ENCODE measurements at places on chromosomes 2 and 18.

DNA sequence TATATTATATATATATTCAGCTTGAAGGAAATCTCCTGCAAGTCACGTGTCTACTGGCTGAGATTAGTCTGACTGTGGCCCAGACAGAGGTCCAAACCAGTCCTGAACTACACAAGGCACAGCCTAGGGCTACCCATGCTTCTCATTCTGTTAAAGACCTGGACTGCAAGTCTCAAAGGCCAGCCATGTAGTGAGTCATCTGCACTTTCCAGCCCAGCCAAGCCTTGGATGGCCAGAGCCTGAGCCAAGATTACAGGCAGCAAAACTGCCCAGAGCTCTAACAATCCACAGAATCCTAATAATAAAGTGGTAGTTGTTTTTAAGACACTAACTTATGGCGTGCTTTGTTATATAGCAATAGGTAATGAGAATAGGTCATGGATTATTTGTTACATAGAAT is 259.6 kb downstream of the SS18 start:
- no peak for DNase-seq

DNA sequence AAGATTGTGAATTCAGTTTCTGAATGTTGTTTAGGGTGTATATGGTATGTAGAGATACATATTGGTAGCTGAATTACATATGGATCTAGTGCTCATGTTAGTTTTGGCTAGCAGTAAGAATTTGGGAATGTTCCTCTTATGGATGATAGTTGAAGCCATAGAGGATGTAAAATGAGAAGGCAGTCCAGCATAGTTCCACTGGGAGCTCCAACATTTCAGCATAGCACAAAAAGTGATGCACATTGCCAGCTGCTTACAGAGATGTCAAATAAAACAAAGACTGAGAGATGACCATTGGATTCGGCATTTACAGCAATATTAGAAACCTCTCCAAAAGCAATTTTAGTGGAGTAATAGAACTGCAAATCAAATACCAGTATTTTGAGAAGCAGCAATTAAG is 77.4 kb downstream of the EML4 start:
- DNase-seq, result no peak

GRCh38 chr2:16050261-16050907 is 110.0 kb downstream of the MYCN start:
- no peak for DNase-seq

DNA sequence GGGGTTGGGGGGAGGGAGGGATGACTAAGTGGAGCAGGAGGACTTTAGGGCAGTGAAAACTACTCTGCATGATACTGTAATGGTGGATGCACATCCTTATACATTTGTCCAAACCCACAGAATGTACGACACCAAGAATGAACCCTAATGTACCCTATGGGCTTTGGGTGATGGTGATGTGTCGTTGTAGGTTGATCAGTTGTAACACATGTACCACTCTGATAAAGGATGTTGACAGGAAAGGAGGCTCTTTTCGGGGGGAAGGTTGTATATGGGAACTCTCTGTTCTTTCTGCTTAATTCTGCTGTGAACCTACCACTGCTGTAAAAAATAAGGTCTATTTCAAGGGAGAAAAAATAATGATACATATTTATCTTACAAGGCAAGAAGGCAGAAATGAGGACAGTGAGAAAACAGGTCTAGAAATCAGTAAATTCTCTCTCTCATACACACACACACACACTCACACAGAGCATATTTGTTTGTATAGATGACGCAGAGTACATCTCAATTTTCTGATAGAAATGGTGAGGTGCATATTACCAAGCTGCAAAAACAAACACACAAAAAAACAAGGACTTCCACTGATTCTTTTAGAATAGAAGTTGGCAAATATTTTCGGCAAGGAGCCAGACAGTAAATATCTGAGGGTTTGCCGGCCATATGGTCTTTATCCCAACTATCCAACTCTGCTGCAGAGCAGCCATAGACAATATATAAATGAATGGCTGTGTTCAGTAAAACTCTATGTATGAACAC is 20.2 kb downstream of the FAM124B start:
- no peak for DNase-seq

DNA sequence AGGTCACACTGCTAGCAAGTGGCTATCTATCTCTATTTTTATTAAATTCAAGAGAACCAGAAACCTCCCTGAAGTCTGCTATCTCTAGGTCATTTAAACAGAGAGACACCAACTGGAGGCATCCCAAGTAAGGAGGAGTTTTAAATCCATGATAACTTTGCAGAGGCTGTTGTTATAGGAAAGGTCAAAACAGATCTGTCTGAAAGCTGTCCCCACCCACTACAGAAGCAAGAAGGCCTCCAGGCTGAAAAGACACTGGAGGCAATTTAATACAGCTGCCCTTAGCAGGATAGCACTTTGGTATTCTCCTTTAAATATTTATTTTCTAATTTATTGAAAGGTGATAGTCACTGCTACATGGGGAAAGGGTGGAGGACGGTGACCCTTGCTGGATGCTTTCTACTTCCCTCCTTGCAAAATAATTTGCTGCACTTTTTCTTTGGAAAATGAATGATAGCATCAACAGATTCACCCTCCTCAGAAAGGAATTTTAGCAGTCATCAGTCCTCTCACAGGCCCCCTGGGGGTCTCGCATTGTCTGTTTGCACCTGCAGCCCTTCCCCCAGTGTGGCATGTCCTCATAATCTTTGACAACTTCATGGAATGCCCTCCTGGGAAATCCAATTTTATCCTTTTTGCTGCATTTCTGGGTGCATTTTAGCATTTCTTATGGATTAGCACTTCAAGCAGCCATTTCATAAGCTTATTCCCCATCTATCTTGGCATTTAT is 429.5 kb upstream of the TNP1 start:
- no peak for DNase-seq

DNA sequence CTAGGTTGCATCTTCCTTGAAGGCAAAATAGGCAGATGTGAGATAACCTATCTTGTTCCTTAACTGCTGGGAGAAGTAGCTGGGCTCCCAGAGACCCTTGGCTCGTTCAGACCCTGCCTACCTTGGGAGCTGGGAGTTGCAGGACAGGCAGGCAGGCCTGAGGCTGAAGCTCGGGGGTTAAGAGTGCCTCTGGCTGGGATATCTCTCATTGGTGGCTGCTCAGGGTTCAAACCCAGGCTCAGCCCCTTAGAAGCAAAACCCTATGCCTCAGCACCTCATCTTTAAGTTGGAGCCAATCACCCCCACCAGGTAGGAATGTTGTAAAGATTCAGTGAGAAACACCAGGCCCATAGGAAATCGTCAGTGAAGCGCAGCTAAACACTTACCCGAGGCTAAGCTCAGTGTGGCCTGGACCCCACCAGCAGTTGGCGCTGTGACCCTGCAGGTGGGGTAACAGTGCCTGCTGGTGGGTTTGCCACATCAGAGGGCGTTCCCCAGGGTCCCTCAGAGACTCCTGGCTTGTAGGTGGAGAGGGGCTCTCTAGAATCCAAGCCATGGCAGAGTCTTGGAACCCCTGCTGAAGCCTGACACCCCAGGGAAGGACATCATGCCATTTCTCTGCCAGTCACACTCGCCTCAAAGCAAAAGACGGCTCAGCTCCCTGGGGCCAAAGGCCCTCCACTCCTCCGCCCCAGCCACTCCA is 54.6 kb upstream of the GPR17 start:
- DNase-seq, result peak; percentile 78

- DNase-seq, result no peak
Observed at GRCh38 chr2:69490486-69490885, 53.3 kb upstream of the NFU1 start.

GRCh38 chr2:106261871-106262321 is 67.8 kb upstream of the UXS1 start:
- DNase-seq, result no peak

DNA sequence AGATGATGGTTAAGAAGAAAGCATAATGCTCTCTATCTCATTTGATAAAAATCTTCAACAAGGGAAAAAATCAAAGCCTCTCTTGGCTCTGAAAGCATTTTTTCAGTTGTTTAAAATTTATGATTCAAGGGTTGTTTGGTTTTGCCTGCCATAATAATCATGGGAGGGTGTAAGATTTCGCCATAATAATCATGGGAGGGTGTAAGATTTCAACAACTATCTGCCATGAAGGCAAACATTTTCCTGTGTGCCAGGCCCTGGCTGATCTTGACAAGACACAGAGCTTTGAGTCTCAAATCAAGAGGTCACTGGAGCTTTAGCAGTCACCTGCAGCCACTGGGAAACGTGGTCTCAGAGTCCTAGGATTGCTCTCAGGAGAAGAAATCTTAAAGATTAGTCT is 175.1 kb upstream of the PIEZO2 start:
- no peak for DNase-seq

DNA sequence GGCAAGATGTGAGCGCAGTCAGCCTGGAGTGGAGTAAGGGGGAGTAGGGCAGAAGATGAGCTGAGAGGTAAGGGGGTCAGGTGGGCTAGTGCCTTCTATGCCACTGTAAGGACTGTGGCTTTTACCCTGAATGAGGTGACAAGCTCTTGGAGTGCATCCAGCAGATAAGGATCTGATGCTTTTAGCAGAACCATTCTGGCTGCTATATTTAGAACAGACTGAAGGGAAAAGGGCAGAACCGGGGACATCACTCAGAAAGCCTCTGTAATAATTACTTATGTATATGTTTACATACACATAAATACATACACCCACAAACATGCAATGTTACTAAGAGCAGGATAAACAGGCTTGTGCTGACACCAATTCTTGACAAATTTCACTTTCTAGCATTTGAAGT is 124.8 kb downstream of the DTNB start:
- DNase-seq, result no peak

DNA sequence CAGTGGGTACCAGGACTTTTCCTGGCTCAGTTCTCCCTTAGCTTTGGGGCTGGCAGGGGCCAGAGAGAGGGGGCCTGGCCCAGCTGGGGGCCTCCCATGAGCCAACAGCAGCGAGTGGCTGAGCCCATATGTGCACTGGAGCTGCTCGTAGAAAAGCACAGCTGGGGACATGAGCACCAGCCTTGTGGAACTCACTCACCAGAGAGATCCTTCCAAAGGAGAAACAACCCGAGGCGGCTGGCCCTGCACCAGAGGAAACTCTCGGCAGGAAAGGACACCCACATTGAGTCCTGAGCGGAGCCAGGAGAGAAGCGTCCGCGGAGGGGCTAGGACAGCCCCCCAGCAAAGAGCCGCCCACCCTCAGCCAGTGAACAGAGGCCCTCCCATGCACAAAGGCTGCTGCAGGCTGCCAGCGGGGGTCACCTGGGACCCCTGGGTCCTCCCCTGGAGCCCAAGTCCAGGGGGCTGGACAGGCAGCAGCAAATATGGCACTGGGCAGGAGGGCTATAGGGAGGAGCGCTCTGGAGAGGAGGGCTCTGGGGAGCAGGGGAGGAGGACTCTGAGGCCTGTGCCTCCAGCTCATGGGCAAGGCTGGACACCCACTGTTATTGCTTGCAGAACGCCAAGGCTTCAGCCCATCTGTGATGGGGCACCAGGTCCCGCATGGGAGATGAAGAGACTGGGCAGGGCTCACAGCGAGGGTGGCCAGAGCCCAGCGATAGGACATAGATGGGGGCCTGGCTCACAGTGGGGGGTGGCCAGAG is 42.1 kb upstream of the SNED1 start:
- no peak for DNase-seq

DNA sequence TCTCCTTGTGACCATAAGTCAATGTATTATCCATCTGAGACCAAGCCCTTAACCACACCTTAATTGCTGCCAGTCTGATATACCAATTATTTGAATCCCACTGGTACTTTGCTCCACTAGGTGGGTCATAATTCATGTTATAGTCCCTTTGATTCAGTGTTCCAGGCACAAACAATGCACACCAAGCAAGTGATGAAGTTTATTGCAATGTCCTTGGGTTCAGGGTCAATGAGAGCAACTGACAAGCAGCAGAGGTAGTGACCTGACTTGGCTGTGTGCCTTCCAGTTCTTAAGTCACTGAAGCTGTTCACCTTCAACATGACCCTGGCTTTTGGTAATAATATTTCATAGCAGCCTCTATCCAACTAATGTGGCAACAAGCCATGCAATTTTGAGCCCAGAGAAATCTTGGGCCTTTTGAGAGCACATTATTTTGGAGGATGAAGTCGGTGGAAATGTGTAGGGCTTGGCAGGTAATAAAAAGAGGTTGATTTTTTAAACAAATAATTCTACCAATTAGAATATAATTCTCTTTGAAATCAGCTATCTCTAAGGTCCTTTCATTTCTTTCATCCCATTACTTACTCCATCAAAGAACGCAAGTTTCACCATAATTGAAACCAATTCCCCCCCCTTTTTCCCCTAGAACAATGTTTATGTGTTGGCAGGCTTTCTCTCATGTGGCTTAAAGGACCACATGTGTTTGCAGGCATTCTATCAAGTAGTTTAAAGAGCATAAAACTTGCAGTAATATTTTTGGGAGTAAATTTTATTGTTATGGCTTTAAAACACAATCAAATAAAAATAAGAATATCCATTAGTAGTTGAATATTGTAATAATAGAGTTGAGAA is 3.1 kb upstream of the CPO start:
- no peak for DNase-seq

DNA sequence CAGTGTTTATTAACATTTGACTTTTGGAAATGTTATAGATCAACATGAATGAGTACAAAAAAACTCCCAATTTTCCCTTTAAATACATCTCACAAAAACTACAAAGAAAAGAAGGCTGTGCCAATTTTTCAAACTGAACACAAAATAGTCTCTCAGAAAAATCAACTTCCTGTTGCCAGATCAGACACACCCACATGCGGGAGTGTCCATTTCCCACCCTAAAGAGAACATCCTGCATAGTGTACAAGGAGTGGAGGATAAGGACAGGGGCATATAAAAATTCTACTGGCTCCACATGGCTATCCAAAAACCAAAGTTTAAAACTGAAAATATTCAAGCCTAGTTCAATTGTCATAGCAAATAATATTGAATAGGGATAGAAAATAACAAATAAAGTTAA is 165.3 kb downstream of the ATAD2B start:
- no peak for DNase-seq

GRCh38 chr2:33208400-33208799 is 261.6 kb downstream of the LTBP1 start:
- no peak for DNase-seq

Data from activated T-cell treated with anti-CD3 and anti-CD28 coated beads, Interleukin-2, amount 50 U/mL, for 48 hours (primary cell).